Type B pancreatic cell (in vitro differentiated cells): ENCODE measurements at places on chromosomes 1 and 21. TPM values are rescaled to one million over a fixed set of nuclear protein-coding genes. Genes with fewer than 3 reads are reported as not detected.

DNA sequence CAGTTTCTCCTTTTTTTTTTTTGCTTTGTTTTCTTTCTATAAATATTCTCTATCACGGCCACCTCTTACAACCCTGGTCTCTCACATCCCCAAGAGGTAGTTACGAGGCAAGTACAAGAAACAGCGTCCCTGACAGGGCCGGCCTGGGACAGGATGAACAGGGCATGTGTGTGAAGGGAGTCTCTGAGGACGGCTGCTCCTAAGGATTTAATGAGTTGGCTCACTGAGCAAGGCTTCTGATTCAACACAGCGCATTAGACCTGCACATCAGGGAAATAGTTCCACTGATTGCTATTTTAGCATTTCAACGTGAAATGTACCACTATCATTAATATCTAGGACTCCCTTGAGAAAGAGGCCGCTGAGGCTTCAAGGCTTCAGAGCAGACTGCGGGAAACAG is 54.0 kb downstream of the NTPCR start:
- H3K27ac ChIP-seq: no peak overlapping the region
- no peak overlapping the region for H3K4me3 ChIP-seq
- H3K27me3 ChIP-seq: no peaks in the 10 kb centered on the region

DNA sequence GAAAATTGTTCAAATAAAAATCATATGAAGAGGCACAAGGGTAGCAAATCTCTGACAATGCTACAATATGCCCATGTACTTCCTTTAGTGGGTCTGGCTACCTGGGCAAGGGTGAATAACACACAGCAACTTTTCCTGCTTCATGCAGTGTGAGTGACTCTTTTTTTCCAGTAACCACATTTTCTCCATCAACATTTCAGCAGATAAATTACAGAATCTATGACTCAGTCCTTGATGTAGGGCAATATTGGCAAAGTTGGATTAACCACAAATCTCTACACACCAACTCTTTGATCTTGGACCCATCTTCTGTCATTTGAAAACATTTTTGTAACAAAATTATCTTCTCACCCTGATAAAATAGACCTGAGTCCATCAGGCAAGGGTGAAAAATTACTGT is 31.7 kb downstream of the ERICH3 start:
- H3K27ac ChIP-seq: no peak overlapping the region
- H3K36me3 ChIP-seq: no peaks in the 10 kb centered on the region
- H3K27me3 ChIP-seq: no peaks in the 10 kb centered on the region
- DNase-seq: no peak
- H3K4me1 ChIP-seq: peaks cover 10% of the 10 kb centered on the region

DNA sequence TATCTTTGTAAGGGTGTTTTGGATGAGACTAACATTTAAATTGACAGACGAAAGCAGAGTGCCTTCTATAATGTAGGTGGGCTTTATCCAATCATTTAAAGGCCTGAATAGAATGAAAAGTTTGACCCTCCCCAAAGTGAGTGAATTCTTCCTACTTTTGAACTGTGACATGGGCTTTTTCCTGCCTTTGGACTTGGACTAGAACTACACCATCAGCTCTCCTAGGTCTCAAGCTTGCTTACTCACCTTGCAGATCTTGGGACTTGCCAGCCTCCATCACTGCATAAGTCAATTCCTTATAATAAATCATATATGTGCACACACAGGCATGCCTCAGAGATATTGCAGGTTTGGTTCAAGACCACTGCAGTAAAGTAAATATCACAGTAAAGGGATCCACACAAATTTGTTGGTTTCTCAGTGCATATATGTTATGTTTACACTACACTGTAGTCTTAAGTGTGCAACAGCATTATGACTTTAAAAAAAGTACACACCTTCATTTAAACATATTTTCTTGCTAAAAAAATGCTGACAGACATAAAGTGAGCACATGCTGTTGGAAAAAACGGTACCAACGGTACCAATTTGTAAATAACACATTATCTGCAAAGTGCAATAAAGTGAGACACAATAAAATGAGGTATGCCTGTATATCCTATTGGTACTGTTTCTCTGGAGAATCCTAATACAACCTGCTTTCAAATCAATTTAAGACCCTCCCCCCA is 51.6 kb upstream of the ATF3 start:
- H3K4me3 ChIP-seq: no peak overlapping the region
- no peak for DNase-seq
- H3K27me3 ChIP-seq: no peaks in the 10 kb centered on the region
- H3K4me1 ChIP-seq: peaks cover 10% of the 10 kb centered on the region

DNA sequence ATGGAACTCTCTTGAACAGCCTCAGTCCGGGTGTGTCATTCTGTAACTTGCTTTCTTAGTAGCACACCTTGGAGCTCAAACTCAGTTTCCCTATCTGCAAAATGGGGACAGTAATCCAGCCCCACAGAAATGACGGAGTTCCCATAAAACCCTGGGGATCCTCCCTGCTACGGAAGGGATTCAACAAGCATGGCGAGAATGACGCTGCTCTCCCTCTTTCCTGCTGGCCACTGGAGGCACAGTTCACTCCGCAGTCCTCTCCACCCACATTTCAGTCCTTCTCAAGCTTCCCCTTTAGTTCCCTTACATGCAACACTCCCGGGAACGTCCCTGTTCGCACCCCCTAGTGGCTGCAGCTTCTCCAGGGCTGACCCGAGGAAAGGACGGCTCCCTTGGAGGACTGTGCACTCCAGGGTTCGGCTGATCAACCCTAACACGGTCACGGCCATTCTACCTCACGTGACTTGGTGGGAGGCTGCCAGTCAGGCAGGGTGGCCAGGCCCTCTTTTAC is 20.6 kb downstream of the RUNX3 start:
- peak overlapping the region; percentile 31 for H3K4me3 ChIP-seq
- H3K36me3 ChIP-seq: no peaks in the 10 kb centered on the region
- DNase-seq: no peak
- H3K4me1 ChIP-seq: peaks cover 12% of the 10 kb centered on the region
- H3K27me3 ChIP-seq: peaks cover 6% of the 10 kb centered on the region

DNA sequence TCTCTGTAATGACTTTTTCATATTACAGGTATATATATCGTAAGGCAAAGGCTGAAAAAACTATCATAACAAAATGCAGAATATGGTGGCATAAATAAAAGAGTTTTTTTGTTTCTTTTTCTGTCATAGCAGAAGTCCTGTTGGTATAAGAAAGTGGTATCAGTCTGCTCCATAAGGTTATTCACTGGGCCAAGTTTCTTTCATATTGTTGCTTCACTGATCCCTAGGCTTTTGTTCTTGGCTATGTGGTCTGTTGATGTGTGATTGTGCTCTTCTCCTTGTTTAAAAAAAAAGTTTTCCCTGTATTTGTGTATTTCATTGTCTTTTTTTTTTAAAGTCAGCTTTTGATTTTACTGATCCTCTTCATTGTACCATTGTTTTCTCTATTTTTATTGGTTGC is 26.0 kb downstream of the PTBP2 start:
- peaks cover 40% of the 10 kb centered on the region for H3K36me3 ChIP-seq
- no peak overlapping the region for H3K4me3 ChIP-seq
- H3K4me1 ChIP-seq: peaks cover 7% of the 10 kb centered on the region

- no peaks in the 10 kb centered on the region for H3K36me3 ChIP-seq
- H3K27ac ChIP-seq: no peak overlapping the region
- no peaks in the 10 kb centered on the region for H3K27me3 ChIP-seq
- DNase-seq: no peak
- H3K4me1 ChIP-seq: peaks cover 7% of the 10 kb centered on the region
These were observed 354.1 kb upstream of the B3GALT2 start for GRCh38 chr1:193540511-193540910.

DNA sequence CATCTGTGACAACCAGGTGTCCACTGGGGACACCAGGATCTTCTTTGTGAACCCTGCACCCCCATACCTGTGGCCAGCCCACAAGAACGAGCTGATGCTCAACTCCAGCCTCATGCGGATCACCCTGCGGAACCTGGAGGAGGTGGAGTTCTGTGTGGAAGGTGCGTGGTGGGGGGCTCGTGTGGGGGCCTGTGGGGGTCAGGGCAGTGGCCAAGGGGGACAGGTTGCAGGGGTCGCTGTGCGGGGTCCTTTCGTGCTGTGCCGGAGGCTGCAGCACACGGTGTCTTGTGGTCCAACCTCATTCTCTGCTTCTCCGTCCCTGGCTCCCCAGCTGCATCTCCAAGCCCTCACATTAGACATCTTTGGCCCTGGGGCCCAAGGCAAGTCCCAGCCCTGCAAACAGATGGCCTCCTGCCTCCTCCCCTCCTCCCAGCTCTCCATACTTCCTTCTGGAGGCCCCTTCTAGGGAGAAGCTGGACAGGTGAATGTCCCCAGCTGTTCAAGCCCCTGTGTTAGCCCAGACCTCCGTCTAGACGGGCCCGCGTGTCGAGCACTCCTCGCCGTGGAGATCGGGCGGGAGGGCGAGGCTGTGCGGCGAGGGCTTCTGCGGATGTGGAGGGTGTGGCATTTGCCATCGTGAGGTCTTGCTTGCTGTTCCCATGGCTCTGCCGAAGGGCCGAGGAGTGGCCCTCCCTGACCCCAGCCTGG is 2.5 kb downstream of the AGRN start:
- peak overlapping the region; percentile 80 for H3K4me3 ChIP-seq
- no peak for DNase-seq
- H3K27me3 ChIP-seq: no peaks in the 10 kb centered on the region
- H3K36me3 ChIP-seq: no peaks in the 10 kb centered on the region
- H3K27ac ChIP-seq: peak overlapping the region; percentile 85

- no peaks in the 10 kb centered on the region for H3K4me1 ChIP-seq
- H3K27me3 ChIP-seq: no peaks in the 10 kb centered on the region
- no peak overlapping the region for H3K4me3 ChIP-seq
- no peak overlapping the region for H3K27ac ChIP-seq
- no peaks in the 10 kb centered on the region for H3K36me3 ChIP-seq
- DNase-seq: no peak
These were observed 636.7 kb downstream of the PLA2G4A start for GRCh38 chr1:187465441-187465840.

GRCh38 chr1:197180252-197180878 is 33.9 kb upstream of the ASPM start:
- H3K36me3 ChIP-seq: peaks cover 11% of the 10 kb centered on the region
- no peak overlapping the region for H3K4me3 ChIP-seq
- no peak for DNase-seq
- no peak overlapping the region for H3K27ac ChIP-seq
- no peaks in the 10 kb centered on the region for H3K4me1 ChIP-seq
- no peaks in the 10 kb centered on the region for H3K27me3 ChIP-seq

DNA sequence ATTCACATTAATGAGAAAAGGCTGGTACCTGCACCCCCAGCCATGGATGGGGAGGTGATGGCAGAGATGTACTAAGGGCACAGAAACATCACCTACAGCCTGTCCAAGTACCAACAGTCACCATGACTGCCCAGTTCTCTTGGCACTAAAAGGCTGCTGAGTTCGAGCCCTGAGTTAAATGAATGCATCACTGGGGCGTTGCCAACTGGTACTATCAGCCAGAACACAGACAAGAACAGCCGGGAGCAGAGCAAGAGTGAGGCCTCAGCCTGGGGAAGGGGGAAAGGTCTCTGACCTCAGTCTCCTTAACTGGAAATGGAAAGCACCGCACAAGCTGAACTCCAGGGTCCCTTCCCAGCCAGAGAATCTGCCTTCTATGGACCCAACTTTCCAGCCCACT is 60.5 kb downstream of the GLIS1 start:
- no peaks in the 10 kb centered on the region for H3K36me3 ChIP-seq
- H3K4me1 ChIP-seq: peaks cover 14% of the 10 kb centered on the region
- DNase-seq: no peak
- H3K27ac ChIP-seq: no peak overlapping the region
- H3K27me3 ChIP-seq: peaks cover 39% of the 10 kb centered on the region

DNA sequence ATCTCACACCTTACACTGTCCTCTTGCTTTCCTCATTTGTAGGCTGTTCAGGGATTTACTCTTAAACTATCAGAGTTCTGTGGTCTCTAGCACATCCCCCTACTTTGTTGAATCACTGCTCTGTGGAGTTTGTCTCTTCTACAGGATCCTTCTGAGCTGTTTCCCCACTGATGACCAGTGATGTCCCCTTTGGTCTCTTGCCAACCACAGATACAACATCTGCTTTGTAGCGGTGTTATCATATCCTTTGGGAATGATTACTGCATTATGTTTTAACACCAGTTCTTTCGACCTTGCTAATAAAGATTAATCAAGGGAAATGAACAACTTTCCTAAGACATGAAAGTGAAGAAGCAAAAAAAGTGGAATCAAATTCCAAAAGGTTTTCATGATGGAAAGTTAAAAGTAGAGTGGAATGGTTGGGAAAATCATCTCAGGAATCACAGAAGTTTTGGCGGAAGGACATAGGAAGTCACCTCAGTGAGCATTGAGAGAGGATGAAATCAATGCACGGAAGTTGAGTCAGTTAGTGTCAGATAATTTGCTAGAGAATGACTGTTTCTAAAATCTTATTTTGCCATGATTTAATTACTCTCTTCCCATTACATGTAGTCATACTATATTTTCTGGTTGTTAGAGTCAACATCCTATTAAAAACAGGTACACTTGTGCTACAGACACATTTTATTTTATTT is 11.2 kb downstream of the OR10K2 start:
- no peak overlapping the region for H3K4me3 ChIP-seq
- no peak overlapping the region for H3K27ac ChIP-seq
- H3K4me1 ChIP-seq: no peaks in the 10 kb centered on the region
- no peak for DNase-seq
- no peaks in the 10 kb centered on the region for H3K36me3 ChIP-seq
- peaks cover 4% of the 10 kb centered on the region for H3K27me3 ChIP-seq

- no peak overlapping the region for H3K4me3 ChIP-seq
- H3K27me3 ChIP-seq: no peaks in the 10 kb centered on the region
- peaks cover 13% of the 10 kb centered on the region for H3K4me1 ChIP-seq
These were observed 1542.6 kb downstream of the PLA2G4A start for GRCh38 chr1:188371295-188371806.

GRCh38 chr1:33379631-33380354 is 51.1 kb downstream of the PHC2 start:
- peak overlapping the region; percentile 33 for H3K27ac ChIP-seq
- no peaks in the 10 kb centered on the region for H3K27me3 ChIP-seq
- H3K4me1 ChIP-seq: peaks cover 52% of the 10 kb centered on the region
- peaks cover 4% of the 10 kb centered on the region for H3K36me3 ChIP-seq

- no peaks in the 10 kb centered on the region for H3K27me3 ChIP-seq
- no peak for DNase-seq
- H3K4me1 ChIP-seq: peaks cover 31% of the 10 kb centered on the region
- H3K36me3 ChIP-seq: no peaks in the 10 kb centered on the region
These were observed 6.6 kb upstream of the C2CD2 start for GRCh38 chr21:41960386-41960785.

- DNase-seq: no peak
- no peaks in the 10 kb centered on the region for H3K27me3 ChIP-seq
- H3K4me1 ChIP-seq: peaks cover 4% of the 10 kb centered on the region
- no peaks in the 10 kb centered on the region for H3K36me3 ChIP-seq
These were observed 980.9 kb downstream of the BRINP3 start for GRCh38 chr1:189496768-189497167.

OR2T34 gene
- not detected in 2 replicates for total RNA-seq

LAMB3 gene
- 17.0 and 47.3 TPM in 2 replicates for total RNA-seq
